ENCODE measurements at places on chromosomes 11 and 22. TPM values are rescaled to one million over a fixed set of nuclear protein-coding genes. Genes with fewer than 3 reads are reported as not detected.

DNA sequence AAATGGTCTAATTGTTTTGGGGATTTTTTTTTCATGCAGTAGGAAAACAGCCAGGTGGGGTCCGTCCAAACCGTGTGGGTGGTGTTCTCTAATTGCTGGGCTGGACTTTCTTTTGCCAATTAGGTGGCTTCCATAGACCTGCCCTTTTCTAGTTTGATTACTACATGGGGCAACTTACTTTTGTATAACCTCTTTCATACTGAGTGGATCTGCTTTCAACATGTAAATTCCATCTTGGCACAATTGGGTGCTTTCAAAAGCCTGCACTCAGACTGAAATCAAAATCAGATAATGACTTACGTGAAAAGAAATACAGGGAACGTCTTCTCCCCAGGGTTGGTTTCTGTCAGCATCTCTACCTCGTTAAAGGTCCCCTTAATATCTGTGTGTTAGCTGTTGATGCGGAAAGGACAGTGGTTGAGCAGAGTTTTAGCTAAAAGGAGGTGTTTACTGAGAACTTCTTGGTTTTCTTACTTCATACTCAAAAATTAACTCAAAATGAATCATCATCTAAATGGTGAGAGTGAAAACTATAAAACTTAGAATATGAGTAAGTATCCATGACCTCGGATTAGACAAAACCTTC lies 72.1 kb downstream of the BARX2 start:
- DNase-seq, result no peak

DNA sequence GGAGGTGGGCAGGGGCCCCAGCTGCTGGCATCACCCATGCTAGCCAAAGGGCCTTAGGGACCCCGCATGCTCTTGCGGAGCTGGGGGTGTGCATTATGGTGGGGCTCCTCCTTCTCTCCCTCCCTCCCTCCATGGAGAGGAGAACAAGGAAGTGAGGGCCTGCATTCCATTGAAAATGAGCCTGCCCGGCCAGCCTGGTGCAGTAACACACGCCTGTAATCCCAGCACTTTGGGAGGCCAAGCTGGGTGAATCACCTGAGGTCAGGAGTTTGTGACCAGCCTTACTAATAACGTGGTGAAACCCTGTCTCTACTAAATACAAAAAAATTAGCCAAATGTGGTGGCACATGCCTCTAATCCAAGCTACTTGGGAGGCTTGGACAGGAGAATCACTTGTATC lies 22.4 kb downstream of the SNAP29 start:
- DNase-seq, result no peak

GRCh38 chr11:77117492-77117891 lies 10.6 kb upstream of the MYO7A start:
- no peak for DNase-seq

DNA sequence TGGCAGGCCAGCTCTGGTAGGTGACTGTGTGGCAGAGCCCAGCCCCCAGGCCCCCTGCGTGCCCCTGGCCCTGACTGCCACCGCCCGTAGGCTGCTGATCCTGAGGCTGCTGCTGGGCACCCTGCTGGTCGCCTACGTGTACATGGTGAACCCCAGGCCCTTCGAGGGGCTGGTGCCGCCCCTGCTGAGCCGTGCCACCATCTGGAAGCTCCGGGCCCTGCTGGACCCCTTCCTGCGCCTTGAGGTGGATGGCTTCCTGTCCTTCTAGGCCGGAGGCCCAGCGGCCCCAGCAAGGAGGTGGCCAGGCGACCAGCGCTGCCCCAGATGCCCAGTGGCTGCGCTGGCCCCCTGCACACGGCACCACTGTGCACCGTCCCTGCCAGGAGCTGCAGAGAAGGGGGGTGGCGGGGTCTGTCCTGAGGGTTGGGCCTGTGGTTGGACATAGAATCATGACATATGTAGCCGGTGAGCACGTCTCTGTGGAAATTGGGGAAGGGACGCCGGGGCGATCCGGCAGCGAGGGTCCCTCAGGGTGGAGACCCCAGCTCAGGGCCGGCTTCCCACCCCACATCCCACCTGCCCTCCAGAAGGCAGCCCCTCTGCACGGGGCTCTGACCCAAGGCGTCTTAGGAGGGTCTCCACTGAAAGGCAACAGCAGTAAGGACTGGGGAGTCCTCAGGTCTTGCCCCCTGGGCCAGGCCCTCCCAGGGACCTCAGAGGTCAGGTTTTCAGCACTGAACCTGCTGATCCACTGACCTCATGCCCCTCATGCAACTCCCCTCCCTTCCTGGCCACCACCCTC lies 185.4 kb downstream of the IGLL1 start:
- DNase-seq, result no peak

DNA sequence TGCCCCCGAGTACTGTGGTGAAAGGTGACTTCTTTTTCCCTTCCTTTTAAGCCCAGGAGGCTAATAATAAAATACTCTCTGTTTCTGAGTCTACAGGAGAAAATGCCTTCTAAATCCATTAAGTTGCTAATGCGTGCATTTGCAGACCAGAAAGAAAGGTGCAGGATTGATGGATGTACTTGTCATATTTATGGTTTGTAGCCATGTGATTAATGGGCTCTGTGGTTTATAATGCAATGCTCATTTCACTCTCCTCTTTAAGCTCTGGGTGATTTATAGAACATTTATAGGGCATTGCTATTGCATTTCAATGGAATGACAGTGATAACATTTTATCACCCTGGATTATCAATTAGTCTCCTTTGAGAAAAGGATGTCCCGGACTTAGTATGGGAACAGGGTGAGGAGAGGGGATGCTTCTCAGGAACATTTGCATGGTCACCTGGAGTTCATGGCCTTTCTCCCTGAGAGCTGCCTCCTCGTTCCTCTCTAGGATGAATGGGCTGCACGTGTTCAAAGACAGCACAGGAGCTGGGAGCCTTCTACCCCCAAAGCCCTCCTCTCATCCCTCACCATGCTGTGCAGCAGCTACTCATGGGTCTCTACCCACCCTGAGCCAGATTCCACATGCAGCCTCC lies 82.8 kb upstream of the HMGXB4 start:
- DNase-seq, result no peak

- DNase-seq, result no peak
These were observed 438.1 kb downstream of the SOX6 start for GRCh38 chr11:15918212-15918611.

DNA sequence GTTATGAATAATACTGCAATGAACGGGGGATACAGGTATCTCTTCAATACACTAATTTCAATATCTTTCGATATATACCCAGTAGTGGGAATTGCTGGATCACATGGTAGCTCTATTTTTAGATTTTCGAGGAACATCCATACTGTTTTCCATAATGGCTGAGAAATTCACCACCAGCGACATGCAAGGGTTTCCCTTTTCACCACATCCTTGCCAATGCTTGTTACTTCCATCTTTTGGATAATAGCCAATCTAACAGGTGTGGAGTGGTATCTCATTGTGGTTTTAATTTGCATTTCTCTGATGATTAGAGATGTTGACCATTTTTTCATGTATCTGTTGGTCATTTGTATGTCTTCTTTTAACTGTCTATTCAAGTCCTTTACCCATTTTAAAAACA lies 5.9 kb downstream of the IL10RA start:
- no peak for DNase-seq

DNA sequence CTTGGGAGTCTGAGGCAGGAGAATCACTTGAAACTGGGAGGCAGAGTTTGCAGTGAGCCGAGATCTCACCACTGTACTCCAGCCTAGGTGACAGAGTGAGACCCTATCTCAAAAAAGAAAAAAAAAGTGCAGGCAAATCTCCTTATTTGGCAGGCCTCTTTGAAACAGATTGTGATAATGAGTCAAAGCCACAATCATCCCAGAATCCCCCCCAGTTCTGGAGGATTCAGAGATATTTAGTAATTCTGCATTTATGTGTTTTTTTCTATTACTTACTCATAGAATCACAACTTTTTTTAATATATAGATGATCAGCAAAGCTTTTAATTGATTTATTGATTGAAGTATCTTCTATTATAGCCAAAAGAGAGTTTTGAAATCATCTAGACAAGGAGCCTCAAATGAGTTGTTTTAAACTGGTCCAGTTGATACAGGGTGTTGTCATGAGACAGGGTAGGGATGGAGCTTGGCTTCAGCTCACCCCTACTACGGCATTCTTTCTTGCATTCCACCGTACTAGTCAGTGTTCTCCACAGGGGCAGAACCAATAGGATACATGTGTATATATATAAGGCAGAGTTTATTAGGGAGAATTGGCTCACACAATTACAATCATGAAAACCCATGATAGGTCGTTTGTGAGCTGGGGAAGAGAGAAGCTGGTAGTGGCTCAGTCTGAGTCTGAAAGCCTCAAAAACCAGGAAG lies 39.3 kb upstream of the SORL1 start:
- no peak for DNase-seq

- no peak for DNase-seq
These were observed 511.8 kb downstream of the METTL15 start for GRCh38 chr11:28619846-28620540.

DNA sequence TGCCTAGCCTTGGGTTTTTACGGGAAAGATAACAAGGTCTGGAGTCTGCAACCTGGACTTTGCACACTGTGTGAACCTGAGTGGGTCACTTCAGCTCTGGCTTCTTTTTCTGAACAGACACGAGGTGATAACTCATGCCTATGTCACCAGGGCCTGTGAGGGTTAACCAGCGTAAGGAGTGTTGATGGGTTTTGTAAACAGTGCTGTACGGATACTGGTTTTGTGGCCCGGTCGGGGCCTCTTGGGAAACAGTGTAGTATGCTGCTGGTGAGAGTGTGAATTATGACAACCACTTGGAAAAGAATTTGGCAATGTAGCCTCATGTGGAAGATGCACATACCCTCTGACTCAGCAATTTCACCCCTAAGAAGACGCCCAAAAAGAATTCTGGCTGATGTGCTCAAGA lies 266.8 kb downstream of the MN1 start:
- DNase-seq, result no peak

- no peak for DNase-seq
These were observed 113.8 kb downstream of the BUD13 start for GRCh38 chr11:116658876-116659535.

- DNase-seq, result peak; percentile 74
These were observed 1.4 kb upstream of the TCN2 start for GRCh38 chr22:30605449-30606110.

- DNase-seq, result no peak
These were observed 27.9 kb downstream of the PPFIA1 start for GRCh38 chr11:70298243-70298915.

- DNase-seq, result no peak
These were observed 208.0 kb downstream of the DSCAML1 start for GRCh38 chr11:117589063-117589462.

DNA sequence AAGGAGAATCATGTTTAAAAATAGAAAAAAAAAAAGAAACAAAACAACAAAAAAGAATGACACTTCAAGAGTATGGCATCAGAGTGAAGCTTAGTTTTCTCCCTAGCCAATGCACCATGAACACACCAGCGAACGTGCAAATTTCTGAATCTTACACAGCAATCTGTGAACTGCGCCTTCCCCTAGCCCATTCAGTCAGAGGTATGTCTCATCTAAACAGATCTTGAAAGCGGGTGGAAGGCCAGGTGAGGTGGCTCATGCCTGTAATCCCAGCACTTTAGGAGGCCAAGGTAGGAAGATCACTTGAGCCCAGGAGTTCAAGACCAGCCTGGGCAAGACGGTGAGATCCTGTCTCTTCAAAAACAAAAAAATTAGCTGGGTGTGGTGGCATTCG lies 113.1 kb downstream of the MICAL3 start:
- DNase-seq, result no peak

GRCh38 chr11:113724778-113725177 lies 18.7 kb upstream of the TMPRSS5 start:
- no peak for DNase-seq

- DNase-seq, result no peak
These were observed 13.3 kb upstream of the BCR start for GRCh38 chr22:23166841-23167616.

DNA sequence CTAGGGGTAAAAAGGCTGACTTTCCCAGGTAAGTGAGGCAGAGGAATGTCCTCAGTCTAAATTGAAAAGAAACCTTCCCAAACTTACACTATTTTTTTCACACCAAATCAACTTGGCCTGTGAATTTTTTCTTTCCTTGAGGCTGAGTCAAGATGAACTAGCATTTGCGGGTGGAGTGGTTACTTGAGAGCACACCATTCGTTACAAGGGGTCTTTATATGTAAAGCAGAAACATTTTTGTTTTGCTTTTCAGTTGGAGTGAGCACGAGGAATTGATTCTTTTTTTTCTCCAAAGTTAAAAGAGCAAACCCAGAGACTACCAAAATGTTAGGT lies 36.4 kb downstream of the MAML2 start:
- no peak for DNase-seq

DNA sequence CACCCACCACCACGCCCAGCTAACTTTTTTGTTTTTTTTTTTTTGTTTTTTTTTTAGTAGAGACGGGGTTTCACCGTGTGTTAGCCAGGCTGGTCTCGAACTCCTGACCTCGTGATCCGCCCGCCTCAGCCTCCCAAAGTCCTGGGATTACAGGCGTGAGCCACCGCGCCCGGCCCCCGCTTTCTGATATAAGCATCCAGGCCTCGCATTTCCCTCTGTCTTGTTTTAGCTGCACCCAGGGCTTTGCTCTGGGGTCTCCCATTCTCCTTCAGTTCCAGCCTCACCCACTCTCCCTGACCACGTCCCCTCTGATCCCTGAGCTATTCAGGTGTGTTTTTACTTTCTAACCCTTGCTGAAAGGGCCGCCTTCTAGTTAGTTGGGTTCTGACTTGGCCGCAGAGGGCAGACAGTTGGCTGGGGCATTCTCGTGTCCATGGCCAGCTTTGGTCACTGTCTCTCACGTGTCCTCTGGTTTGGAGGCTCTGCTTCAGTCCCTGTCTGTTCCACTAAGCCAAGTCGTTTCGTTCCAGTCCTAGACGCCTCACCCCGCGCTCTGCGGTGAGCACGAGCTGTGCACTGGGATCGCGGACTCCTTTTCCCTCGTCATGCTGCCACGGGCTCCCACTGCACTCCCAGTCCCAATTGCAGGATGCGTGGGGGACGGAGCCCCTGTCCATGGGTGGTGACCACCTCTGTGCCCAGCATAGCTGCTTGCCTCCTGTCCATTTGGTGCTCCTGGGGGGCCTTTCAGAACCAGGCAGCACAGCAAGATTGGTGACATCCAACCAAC lies 6.0 kb upstream of the TNNT3 start:
- DNase-seq, result no peak

C2CD2L gene
- total RNA-seq, result 8.7 TPM

POU2AF2 gene
- total RNA-seq, result not detected

ANKK1 gene
- not detected for total RNA-seq

SLC22A12 gene
- total RNA-seq, result not detected

TPBGL gene
- total RNA-seq, result 0.42 TPM

CDCA5 gene
- 2.5 TPM for total RNA-seq

ARHGAP8 gene
- total RNA-seq, result 0.89 TPM

MUC6 gene
- not detected for total RNA-seq

PI4KA gene
- total RNA-seq, result 57.5 TPM

LGR4 gene
- total RNA-seq, result 33.3 TPM

CAPRIN1 gene
- 102 TPM for total RNA-seq

Measured in left cardiac atrium (tissue), 4 donors.